Ovary (tissue), 10 donors: ENCODE measurements at places on chromosomes 2 and 18. TPM values are rescaled to one million over a fixed set of nuclear protein-coding genes. Genes with fewer than 3 reads are reported as not detected.

Gene TUBA3E
- total RNA-seq, result not detected

Gene CD8B2
- total RNA-seq, result not detected

Gene HOXD3
- total RNA-seq, result 12.9 TPM

GRCh38 chr2:178530131-178530530 lies 49.9 kb downstream of the PLEKHA3 start:
- H3K4me3 ChIP-seq, result no peak overlapping the region
- no peaks in the 10 kb centered on the region for H3K4me1 ChIP-seq
- H3K27ac ChIP-seq, result no peak overlapping the region

- H3K4me3 ChIP-seq, result no peak overlapping the region
- H3K4me1 ChIP-seq, result no peaks in the 10 kb centered on the region
- no peaks in the 10 kb centered on the region for H3K27me3 ChIP-seq
- no peak for DNase-seq
- no peaks in the 10 kb centered on the region for H3K36me3 ChIP-seq
Observed at GRCh38 chr2:162063281-162063680, 10.7 kb downstream of the DPP4 start.

- H3K4me1 ChIP-seq, result peaks cover 6% of the 10 kb centered on the region
- H3K27ac ChIP-seq, result no peak overlapping the region
- no peaks in the 10 kb centered on the region for H3K36me3 ChIP-seq
- no peaks in the 10 kb centered on the region for H3K27me3 ChIP-seq
Observed at GRCh38 chr2:9093324-9093723, 89.8 kb upstream of the MBOAT2 start.

GRCh38 chr18:59961070-59961469 lies 61.3 kb downstream of the PMAIP1 start:
- H3K27ac ChIP-seq, result no peak overlapping the region
- no peak for DNase-seq
- no peak overlapping the region for H3K4me3 ChIP-seq
- no peaks in the 10 kb centered on the region for H3K4me1 ChIP-seq

- no peak overlapping the region for H3K27ac ChIP-seq
- H3K4me3 ChIP-seq, result no peak overlapping the region
- no peaks in the 10 kb centered on the region for H3K27me3 ChIP-seq
- DNase-seq, result no peak
- no peaks in the 10 kb centered on the region for H3K4me1 ChIP-seq
Observed at GRCh38 chr2:3001615-3002560, 375.7 kb downstream of the EIPR1 start.

DNA sequence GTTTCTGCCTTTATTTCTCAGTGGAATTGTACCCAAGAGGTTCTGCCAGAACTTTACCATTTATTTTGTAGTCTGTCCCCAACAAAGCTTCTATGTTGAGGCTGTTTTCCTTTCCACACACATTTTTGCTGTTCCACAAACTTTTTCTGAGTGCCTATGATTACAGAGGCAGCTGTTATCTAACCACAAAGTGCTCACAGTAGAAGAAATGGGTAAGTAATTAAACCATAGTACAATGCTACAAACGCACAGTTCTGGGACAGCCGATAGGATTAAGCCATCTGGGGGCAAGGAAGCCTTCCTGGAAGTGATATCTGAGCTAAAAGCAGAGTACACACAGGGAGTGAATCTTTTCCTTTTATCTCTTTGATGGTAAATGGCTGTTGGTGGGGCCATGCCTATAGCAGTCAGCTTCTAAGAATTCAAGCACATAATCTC lies 3.9 kb upstream of the MGAT4A start:
- no peaks in the 10 kb centered on the region for H3K36me3 ChIP-seq
- H3K27me3 ChIP-seq, result no peaks in the 10 kb centered on the region
- DNase-seq, result no peak
- H3K27ac ChIP-seq, result no peak overlapping the region
- no peak overlapping the region for H3K4me3 ChIP-seq
- no peaks in the 10 kb centered on the region for H3K4me1 ChIP-seq

DNA sequence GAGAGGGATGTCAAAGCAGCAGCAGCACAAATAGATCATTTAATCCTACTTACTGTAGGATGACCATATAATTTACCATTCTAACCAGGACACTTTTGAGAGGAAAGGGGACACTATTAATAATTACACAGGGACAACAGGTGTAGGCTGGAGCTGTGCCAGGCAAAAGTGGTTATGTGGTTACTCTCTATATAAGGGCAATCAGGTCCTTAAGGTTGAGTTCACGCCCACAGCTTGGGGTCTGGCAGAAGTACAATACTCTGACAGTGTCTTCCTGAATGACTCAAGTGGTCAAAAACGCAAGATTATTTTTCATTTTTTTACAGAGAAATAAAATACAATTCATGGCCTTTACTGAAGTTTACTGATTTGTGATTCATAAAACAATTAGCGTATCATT lies 2.8 kb downstream of the PREPL start:
- DNase-seq, result no peak
- H3K36me3 ChIP-seq, result no peaks in the 10 kb centered on the region
- H3K27ac ChIP-seq, result no peak overlapping the region
- no peak overlapping the region for H3K4me3 ChIP-seq
- peaks cover 2% of the 10 kb centered on the region for H3K4me1 ChIP-seq
- H3K27me3 ChIP-seq, result no peaks in the 10 kb centered on the region

DNA sequence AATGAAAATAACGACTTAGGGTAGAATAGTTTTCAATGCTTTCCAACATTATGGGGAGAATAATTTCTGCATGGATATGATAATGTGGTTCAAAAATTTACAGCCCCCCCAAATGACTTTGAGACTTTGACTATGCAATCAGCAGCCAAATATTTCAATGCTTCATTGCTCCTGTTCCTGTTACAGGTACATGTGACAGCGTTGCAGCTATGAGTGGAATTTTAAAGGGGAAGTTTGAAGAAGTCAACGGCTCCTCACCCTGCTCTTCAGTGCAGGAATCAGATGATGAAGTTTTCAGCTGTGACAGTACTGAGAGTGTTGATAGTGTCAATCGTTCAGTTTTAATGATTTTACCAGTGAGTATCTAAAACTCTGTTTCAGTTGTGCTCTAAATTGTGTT lies 25.1 kb downstream of the CSRNP3 start:
- H3K36me3 ChIP-seq, result no peaks in the 10 kb centered on the region
- no peaks in the 10 kb centered on the region for H3K27me3 ChIP-seq
- H3K27ac ChIP-seq, result no peak overlapping the region

DNA sequence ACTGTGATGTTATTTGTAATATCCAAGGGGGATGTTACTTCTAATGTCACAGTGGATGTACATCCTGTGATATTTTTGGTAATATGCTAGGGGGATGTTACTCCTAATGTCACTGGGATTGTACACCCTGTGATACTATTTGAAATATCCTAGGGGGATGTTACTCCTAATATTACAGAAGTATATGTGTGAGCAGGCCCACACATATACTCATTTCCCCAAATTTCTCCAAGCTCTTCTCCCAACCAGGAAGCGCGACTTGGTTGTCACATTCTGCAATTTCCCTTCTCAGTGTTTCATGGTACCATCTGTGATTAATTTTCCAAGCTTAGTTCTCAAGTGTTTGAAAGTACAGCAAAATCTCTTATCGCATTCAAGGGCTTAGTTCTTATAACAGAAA lies 29.5 kb upstream of the CHN1 start:
- no peak overlapping the region for H3K4me3 ChIP-seq
- no peaks in the 10 kb centered on the region for H3K36me3 ChIP-seq
- no peaks in the 10 kb centered on the region for H3K4me1 ChIP-seq
- H3K27ac ChIP-seq, result no peak overlapping the region

DNA sequence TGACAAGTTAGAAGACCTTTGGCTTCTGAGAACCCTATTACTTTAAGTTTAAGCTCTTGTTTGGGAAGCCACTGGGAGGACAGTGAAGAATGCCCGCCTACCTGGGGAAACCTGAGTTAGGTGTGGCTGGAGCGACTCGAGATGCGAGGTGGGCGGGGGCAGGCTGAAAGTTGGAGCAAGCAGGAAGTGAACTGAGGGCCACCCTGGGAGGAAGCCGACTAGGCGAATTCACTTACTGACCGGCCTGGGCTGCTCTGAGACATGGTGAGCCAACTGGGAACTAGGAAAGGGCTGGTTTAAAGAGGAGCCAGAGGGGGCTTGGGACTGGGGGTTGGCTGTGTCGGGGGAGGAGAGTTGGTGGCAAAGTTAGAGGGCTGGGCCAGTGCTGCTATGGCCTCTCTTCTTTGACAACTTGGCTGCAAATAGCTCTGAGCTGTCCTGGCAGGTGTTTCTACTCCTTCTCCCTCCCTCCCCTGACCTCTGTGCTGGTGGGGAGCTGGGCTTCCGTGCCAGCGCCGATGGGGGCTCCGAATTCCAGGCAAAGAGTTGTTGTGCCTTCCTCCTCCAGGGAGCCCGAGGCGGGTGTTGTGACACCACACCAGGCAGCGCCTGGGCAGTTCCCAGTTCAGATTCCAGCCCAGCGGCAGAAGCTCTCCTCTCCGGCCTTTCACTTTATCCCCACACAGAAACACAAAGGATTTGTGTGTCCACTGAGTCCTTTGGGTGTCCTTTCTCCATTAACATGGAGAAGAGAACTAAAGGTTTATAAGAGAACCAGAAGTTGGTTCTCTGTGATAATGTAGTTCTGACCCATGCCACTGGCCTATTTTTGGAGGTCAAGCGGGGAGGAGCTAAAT lies at the start of gene VAMP8:
Gene VAMP8, plus strand, starts transcription at position 201 of the 857 bp plus-strand sequence. Its CDS starts 61 bp downstream, at position 262.
- H3K4me3 ChIP-seq, result peak within 1 kb of the TSS; percentile 31
- H3K27me3 ChIP-seq, result no peaks in the 10 kb centered on the region
- peak within 1 kb of the TSS; percentile 22 for H3K27ac ChIP-seq
- no peak for DNase-seq
- no peaks in the 10 kb centered on the region for H3K36me3 ChIP-seq

GRCh38 chr2:236947294-236947693 lies 138.4 kb upstream of the COPS8 start:
- no peaks in the 10 kb centered on the region for H3K36me3 ChIP-seq
- no peak overlapping the region for H3K27ac ChIP-seq

GRCh38 chr2:83900862-83901261 lies 558.2 kb downstream of the SUCLG1 start:
- H3K36me3 ChIP-seq, result no peaks in the 10 kb centered on the region
- H3K4me3 ChIP-seq, result no peak overlapping the region
- H3K4me1 ChIP-seq, result no peaks in the 10 kb centered on the region
- no peaks in the 10 kb centered on the region for H3K27me3 ChIP-seq
- DNase-seq, result no peak

- no peak overlapping the region for H3K27ac ChIP-seq
- DNase-seq, result peak; percentile 23
- H3K36me3 ChIP-seq, result no peaks in the 10 kb centered on the region
- H3K4me1 ChIP-seq, result peaks cover 1% of the 10 kb centered on the region
- H3K4me3 ChIP-seq, result peak overlapping the region; percentile 47
Observed at GRCh38 chr18:12038082-12038638, 55.5 kb upstream of the ANKRD62 start.

DNA sequence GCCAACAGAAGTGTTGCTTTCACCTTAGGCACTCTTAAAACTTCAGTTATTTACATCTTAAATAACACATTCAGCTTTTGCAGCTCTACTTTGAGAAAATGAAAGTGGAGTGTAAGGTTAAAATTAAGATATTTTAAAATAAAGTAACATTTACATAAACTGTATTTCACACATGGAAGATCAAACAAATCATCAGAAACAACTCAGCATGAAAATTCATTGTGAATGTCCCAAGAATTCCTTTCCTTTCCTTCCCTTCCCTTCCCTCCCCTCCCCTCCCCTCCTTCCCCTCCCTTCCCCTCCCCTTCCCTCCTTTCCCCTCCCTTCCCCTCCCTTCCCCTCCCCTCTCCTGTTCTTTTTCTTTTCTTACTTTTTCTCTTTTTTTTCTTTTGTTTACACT lies 238.0 kb upstream of the DOK6 start:
- no peak overlapping the region for H3K4me3 ChIP-seq
- H3K27me3 ChIP-seq, result no peaks in the 10 kb centered on the region
- no peaks in the 10 kb centered on the region for H3K4me1 ChIP-seq
- H3K27ac ChIP-seq, result no peak overlapping the region
- DNase-seq, result no peak
